Thoracic aorta (tissue), 2 donors: ENCODE measurements at places on chromosomes 12 and 14.

DNA sequence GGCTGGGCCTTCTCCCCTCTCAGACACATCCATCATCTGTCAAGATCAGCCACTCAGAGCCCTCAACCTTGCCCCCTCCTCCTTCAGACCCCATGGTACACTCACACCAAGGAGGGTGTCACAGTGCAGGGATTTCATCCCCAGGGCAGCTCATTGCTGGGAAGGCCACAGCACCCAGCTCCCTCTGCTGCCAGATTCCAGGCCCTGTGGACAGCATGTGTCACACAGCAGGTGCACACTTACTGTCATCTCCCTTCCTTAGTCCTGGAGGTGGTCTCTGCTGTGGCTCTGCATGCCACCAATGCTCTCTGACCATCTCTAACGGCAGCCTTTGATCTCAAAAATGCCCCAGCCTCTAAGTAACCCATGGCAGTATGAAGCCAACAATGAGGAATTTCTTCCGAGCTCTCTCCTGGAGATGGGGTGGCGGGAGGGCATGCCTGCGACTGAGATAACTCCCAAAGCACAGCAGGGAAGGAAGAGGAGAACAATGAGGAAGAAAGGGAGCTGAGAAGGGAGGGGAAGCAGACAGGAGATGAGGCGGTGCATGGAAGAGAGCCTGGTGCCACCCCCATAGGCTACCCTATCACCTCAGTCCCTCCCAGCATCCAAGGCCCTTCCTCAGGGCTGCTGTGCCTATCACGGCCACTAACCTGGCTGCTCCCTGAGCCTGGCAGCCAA, 101.0 kb downstream of the SINHCAF start:
- peaks cover 6% of the 10 kb centered on the region for H3K4me1 ChIP-seq
- no peaks in the 10 kb centered on the region for H3K27me3 ChIP-seq
- H3K4me3 ChIP-seq: no peak overlapping the region
- no peak overlapping the region for H3K27ac ChIP-seq
- H3K36me3 ChIP-seq: no peaks in the 10 kb centered on the region

DNA sequence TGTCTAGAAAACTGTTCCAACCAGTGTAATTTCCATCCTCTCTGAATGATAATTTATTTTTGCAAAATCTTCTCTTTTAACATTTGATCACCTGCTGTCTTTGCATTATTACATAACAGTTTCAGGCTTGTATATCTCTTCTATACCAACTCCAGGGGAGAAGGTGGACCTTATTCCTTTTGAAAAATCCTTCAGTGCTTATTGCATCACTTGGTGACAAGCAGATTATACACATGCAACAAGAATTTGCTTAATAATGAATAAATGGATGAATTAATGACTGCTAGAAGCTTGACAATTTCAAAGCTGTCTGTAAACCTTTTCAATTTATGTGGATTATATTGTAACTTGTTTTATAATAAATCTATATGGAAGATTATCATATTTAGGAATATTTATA, 37.3 kb upstream of the C12orf75 start:
- H3K27ac ChIP-seq: no peak overlapping the region
- no peak for DNase-seq
- no peaks in the 10 kb centered on the region for H3K4me1 ChIP-seq
- no peaks in the 10 kb centered on the region for H3K36me3 ChIP-seq

GRCh38 chr14:50943261-50943942, 881 bp downstream of the PYGL start:
- H3K4me3 ChIP-seq: peak overlapping the region; percentile 96
- H3K27me3 ChIP-seq: no peaks in the 10 kb centered on the region
- no peaks in the 10 kb centered on the region for H3K36me3 ChIP-seq
- DNase-seq: no peak
- H3K27ac ChIP-seq: peak overlapping the region; percentile 84

GRCh38 chr14:70018713-70019211, 139.5 kb downstream of the SMOC1 start:
- no peaks in the 10 kb centered on the region for H3K27me3 ChIP-seq
- no peak for DNase-seq
- no peaks in the 10 kb centered on the region for H3K36me3 ChIP-seq
- no peaks in the 10 kb centered on the region for H3K4me1 ChIP-seq
- H3K4me3 ChIP-seq: peak overlapping the region; percentile 74

DNA sequence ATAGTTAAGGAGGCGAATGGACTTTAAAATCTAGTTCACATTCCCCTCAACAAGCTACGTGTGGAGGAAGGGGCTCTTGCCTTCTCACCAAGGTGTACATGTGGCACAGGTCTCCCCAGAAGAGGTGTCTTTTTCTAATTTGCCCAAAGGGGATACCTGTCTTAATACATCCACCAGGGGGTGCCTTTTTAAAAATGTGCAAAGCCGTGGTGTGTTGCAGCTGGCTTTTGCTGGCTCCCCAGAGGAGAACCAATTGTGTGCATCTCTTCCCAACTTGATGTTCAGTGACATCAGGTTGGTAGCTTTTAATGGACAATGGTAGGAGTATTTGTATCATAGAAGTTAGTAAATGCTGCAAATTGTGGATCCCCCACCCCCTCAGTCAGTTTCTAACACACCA, 33.8 kb downstream of the CREBL2 start:
- H3K36me3 ChIP-seq: peaks cover 21% of the 10 kb centered on the region
- no peak for DNase-seq
- H3K4me1 ChIP-seq: no peaks in the 10 kb centered on the region
- H3K27ac ChIP-seq: no peak overlapping the region
- no peak overlapping the region for H3K4me3 ChIP-seq
- H3K27me3 ChIP-seq: no peaks in the 10 kb centered on the region

DNA sequence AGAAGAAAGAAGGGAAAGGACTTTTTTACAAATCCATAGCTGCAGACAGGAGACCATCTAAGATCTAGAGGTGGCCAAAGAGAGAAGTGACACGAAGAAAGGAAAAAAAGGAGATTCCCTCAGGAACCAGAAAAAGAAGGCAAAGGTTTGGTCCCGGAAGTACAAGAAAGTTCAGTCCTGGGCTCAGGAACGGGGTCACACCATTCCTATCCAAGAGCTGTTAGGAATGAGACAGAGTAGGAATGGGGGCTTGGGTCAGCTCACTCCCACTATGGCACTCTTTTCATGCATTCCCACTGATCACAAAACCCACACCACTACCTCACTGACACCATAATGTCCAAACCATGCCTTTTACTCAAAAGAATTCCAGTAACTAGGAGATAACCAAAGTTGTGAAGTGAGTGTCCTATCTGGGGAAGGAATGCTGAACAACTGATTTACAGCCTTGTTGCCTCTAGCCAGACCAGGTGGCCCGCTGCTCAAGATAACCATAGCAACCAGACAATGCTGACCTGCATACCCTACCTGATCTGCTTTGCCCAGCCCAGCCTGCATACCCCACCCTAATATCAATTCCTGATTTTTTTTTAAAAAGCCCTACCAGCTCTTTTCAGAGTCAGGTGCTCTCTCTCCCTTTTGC, 8.4 kb downstream of the PPP2R3C start:
- DNase-seq: no peak
- no peaks in the 10 kb centered on the region for H3K27me3 ChIP-seq
- no peaks in the 10 kb centered on the region for H3K4me1 ChIP-seq
- H3K4me3 ChIP-seq: no peak overlapping the region

- H3K4me1 ChIP-seq: no peaks in the 10 kb centered on the region
- H3K4me3 ChIP-seq: no peak overlapping the region
- no peaks in the 10 kb centered on the region for H3K36me3 ChIP-seq
- H3K27ac ChIP-seq: no peak overlapping the region
- no peaks in the 10 kb centered on the region for H3K27me3 ChIP-seq
Measured at GRCh38 chr12:98149691-98150210, 365.6 kb upstream of the TMPO start.

DNA sequence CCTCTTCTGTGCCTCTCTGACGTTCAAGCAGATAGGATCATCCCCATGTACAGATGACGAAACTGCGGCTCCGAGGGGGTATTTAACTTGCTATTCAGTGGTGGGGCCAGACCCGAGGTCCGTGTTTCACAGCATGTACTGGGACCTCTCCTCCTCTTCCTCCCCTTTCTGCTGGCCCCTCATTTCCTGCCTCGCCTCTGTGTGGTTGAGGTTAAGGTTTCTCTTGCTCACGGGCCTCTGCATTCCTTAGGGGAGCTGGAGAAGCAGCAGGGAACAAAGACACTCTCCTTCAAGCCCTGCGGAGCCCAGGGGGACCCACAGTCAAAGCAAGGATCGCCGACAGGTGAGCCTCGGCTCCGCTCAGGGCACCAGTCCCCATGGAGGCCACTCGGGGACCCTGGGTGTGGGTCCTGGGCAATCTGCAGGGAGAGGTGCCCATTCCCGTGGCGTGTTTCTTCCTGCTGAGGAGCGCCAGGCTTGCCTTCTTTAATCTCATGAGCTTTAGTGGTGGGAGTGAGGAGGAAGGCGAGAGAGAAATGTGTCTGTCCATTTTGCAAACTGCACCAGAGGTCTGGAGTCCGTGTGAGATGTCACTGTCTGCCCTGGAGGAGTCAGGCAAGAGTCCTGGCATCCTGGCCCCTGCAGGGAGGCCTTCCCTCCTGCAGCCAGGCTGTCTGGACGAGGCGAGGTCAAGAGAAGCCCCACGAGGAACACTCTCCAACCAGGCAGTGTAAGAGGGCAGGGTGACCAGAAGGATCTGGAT, 45.0 kb downstream of the SLC6A12 start:
- H3K36me3 ChIP-seq: no peaks in the 10 kb centered on the region
- no peak overlapping the region for H3K4me3 ChIP-seq
- no peak for DNase-seq
- H3K27me3 ChIP-seq: no peaks in the 10 kb centered on the region
- H3K4me1 ChIP-seq: no peaks in the 10 kb centered on the region
- no peak overlapping the region for H3K27ac ChIP-seq

- no peak overlapping the region for H3K27ac ChIP-seq
- no peaks in the 10 kb centered on the region for H3K27me3 ChIP-seq
- no peak overlapping the region for H3K4me3 ChIP-seq
- H3K4me1 ChIP-seq: no peaks in the 10 kb centered on the region
- no peak for DNase-seq
Measured at GRCh38 chr12:96308881-96309280, 91.4 kb downstream of the CDK17 start.
